ENCODE measurements at places on chromosomes 7 and 10. TPM values are rescaled to one million over a fixed set of nuclear protein-coding genes. Genes with fewer than 3 reads are reported as not detected.
A peak's percentile ranks its signal among the peaks of the same experiment; 100 is the strongest.

Gene ZNF239
- total RNA-seq, result 4.7 TPM

Gene FGFR2
- 13.8 TPM for total RNA-seq

Gene TMEM213
- total RNA-seq, result not detected

Gene LIPK
- not detected for total RNA-seq

Gene NFE2L3
- total RNA-seq, result 0.59 TPM

Gene EN2
- under 0.01 TPM for total RNA-seq

Gene MMRN2
- 1.1 TPM for total RNA-seq

DNA sequence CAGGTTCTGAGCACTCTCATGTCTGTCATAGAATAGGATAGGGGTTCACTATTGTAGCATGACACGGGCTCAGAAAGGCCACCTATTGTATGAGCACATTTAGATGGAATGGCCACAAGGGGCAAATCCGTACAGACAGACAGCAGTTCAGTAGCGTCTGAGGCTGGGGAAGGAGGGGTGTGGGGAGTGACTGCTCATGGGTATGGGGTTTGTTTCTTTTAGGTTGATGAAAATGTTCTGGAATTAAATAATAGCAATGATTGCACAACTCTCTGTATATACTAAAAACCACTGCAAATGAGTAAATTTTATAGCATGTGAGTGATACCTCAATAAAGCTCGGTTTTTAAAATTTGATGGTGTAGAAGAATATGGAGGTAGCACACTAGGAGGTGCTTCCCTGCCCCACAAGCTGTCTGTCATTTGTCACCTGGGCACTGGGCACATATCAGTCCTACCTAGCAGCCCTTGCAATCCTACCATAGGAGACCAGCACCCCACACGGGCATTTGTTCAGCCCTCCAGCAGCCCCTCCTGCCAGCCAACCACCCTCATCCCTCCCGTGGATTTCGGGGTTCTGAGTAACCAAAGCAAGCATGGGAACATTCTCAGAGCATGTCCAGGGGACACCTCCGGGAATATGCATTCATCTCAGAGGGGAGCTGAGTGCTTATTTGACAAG lies 35.2 kb downstream of the KCNMA1 start:
- DNase-seq, result peak; percentile 73

DNA sequence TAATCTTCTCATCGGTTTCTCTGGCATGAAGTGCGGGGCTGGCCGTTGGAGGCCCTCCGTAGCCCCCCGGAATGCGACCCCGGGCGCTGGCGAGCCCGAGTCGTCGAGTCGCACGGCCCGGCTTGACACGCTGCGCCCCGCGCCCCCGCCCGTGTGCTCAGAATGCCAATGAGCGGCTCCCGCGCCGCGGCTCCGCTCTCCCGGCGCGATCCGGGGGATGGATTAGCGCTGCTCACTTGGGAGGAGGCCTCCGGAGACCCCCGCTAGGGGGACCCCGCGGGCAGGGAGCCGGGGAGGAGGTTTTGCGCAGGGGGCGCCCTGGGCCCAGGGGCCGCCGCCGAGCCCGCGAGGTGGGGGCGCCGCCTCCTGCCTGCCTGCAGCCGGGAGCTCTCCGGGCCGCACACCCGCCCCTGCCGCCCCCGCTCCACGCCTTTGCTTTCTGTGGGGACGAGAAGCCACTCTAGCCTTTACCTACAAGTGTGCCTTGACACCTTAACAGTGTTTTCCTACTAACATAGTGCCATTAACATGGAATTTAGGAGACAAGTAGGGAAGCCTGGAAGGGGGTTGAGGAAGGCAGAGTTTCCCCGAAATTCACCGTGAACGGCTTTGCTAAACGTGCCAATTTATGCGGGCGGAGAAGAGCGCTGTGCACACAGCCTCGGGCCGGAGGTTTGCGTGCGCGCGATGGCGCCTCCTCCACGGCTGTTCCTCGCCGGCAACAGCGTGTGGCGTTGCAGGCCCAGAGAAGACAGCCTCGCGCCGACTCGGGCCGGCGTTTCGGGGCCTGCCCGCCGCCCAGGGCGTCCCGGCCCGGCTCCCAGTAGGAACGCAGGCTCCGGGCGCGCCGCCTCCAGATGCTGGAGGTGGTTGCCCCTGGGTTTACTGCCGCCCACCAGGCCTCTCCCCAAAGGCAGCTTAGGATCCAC lies 7.1 kb downstream of the SHH start:
- peak; percentile 99 for DNase-seq

DNA sequence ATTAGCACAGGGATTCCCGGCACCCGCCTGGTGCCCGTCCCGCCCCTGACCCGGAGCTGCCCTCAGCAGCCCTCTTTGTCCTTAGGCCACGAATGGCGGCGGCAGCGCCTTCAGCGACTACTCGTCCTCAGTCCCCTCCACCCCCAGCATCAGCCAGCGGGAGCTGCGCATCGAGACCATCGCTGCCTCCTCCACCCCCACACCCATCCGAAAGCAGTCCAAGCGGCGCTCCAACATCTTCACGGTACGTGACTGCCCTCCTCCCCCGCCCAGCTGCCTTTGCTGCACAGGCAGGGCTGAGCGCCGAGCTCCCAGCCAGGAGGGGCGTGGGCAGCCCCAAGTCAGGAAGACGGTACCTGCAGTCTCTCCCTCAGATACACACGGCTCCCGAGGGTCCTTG lies 33.6 kb downstream of the AGAP3 start:
- no peak for DNase-seq

- no peak for DNase-seq
Observed at GRCh38 chr10:28181478-28182096, 121.3 kb downstream of the MPP7 start.

- no peak for DNase-seq
Observed at GRCh38 chr7:152884321-152884720, 124.8 kb downstream of the ACTR3B start.

DNA sequence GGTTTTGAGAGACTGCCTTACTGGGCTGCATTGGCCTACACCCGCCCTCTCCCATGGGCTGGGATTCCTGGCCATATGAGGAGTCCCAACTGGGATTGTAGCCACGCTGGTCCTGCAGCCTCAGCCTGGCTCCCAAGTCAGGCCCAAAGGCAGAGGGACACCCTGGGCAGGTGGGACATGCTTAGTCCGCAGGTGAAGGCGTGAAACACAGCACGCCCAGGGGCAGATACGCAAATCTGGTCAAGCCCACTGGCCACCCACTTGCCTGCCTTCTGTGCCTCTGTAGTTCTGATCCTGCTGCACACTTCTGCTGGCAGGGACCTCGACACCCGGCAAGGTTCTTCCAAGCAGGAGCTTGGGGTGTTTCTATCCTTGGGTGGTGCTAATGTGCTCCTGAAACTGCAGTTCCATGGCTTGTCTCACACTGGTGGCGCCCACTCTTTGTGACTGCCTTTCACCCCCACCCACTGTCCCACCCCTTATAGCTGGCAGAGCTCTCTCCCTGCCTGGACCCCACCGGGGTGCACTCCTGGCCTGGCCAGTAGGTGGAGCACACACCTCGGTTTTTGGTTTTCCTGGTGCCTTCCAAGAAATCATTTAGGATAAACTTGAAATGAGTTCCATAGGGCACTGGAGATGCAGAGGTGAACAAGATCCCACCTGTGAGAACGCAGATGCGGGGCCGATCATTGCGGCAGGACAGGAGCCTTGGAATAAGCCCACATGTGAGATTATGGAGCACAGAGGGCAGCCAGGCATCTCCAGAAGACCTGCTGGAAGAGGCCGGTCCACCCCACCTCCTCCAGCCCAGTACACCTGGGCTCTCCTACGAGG lies 47.9 kb downstream of the MKI67 start:
- DNase-seq, result no peak

- DNase-seq, result no peak
Observed at GRCh38 chr10:17074541-17074847, 55.1 kb downstream of the CUBN start.

DNA sequence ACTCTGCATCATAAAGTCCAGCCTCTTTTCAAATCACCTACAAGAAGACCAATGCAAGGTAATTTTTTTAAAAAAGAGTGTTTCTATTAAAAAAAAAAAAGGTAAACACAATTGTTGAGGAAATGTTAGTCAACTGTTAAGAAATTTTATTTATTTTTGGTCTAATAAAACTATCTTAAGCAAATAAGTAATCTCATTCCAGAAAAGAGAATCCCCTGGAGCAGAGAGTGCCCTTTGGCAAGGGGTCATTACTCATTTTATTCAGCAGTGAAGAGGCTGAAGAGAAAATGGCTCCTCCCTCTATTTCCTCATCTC lies 63.4 kb upstream of the GSDME start:
- DNase-seq, result no peak

DNA sequence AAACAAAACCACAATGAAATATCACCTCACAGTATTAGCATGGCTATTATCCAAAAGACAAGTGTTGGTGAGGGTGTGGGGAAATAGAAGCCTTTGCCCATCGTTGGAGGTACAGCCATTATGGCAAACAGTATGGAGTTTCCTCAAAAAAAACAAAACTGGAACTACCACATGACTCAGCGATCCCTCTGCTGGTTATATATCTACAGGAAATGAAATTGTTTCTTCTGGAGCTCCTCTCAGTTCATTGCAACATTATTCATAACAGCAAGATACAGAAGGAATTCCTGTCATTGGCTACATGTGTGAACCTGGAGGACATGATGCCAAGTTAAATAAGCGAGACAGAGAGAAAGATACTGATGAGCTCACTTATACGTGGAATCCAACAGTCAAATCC lies 2.4 kb upstream of the UBE3C start:
- DNase-seq, result peak; percentile 97

GRCh38 chr7:116776610-116777289 lies 85.6 kb upstream of the CAPZA2 start:
- peak; percentile 74 for DNase-seq

DNA sequence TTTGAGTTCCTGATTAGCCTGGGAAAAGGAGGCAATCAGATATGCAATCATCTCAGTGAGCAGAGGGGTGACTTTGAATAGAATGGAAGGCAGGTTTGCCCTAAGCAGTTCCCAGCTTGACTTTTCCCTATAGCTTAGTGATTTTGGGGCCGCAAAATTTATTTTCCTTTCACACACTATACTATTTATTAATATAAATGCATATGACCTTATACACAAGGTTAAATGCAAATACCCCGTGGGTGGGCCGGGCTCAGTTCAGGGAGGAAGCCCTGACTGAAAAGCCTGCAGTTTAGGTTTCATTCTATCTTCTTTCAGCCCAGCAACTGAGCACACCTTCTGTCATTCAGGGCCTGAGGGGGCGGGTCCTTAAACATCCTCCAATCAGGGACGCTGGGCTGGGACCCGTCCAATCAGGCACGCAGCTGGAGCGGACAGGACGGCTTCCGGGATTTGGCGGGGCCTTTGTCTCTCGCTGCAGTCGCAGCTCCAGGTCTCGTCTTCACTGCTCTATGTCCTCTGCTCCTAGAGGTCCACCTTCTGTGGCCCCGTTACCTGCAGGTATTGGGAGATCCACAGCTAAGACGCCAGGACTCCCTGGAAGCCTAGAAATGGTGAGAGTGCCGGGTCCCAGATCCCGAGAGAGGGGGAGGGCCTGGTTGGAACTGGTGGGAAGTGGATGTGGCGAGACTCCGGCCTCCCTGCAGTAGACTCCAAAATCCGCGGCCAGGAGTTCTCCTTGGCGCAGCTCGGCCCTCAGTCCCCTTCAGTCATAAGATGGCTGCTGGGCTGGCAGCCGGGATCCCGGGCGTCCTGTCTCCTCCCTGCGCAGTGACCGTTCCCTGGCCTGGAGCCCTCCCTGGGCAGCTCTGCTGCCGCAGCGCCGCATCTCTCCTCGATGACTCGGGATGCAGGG lies at the start of gene ZNF273:
Gene ZNF273, plus strand, starts transcription at position 468 of the 916 bp plus-strand sequence. Its CDS starts 45 bp downstream, at position 513.
- peak; percentile 93 for DNase-seq

GRCh38 chr10:12208460-12208859 lies 12.5 kb downstream of the CDC123 start:
- DNase-seq, result no peak

DNA sequence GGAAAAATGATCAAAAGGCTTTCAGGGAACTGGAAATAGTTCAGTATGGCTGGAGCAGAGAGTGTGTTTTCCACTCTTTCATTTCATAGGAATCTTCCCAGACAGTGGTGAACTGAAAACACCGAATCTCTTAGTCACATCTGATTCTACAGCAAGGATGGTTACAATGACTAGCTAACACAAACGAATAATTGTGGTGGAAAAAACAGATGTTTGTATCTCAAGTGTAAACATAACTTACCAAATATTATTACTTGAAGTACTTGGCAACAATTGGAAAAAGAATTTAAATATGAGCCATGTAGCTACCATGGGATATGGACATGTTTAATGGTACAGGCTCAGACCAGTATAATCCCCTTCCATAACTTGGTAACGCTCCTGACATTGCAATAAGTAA lies 21.1 kb upstream of the BPGM start:
- DNase-seq, result no peak

DNA sequence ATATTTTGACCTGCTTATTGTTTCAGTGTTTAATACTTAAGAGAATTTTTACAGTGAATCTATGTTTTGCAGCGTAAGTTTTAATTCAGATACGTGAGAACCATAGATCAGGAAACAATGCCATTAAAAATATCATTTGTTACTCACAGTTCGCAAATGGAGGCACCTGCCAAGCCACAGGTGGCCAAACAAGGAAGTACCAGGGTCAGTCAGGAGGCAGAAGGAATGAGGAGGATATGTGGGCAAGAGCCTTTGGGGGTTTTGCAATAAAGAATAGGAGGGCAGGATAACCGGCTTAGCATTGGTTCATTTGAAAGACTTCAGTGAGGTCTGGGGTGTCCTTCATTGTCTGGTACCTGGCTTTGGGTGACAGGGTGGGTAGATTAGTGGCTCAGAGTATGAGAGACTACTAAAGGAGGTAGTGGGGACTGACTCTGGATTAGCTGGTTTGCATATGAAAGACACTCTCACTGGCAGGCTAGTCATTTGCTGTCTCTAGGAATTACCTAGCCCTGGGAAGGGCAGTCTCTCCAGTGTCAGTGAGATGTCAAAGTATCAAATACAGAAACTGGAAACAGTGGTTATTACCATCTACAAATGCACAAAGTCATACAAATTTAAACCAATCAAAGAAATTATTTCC lies 132.2 kb upstream of the CAV2 start:
- peak; percentile 13 for DNase-seq

DNA sequence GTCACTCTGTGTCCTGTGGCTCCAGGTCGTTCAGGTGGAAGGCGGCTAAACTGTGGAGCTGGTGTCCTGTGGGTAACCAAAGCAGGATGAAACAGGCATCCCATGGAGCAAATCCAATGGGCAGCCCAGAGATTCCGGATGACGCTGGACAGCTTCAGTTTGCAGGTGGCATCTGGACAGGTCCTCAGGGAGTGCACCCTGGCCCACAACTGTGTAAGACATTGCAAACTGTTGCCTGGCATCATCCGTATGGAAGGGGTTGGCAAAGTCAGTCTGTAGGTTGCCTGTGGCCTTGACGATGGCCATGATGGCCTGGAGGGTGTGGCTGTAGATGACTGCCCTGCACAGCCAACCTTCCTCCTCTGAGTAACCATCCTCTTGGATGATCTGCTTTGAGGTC lies 35.5 kb downstream of the RPS24 start:
- no peak for DNase-seq

- no peak for DNase-seq
Observed at GRCh38 chr10:27481486-27481885, 22.6 kb upstream of the RAB18 start.

DNA sequence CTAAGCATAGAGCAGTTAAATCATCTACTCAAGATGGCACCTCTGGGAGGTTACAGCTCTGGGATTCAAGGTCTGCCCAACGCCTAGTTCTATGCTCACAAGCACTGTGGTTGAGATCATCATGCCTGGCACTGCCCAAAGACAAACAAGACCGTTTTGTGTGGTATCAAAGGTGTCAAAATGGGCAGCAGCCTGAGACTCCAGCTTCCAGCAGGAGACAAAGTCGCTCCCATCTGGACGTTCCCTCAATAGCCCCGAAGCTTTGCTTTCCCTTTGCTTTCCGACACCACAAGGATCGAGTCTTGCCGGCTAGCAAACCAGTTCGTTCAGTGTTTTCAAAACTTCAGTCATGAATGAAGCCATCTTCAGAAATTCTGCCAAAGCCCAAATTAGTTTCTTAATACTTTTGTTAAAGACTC lies 5.1 kb downstream of the HABP2 start:
- DNase-seq, result no peak

GRCh38 chr7:40611095-40611871 lies 476.5 kb downstream of the SUGCT start:
- DNase-seq, result peak; percentile 23

All from osteoblast (primary cell).